ENCODE measurements at places on chromosomes 12 and 14.

- no peak for DNase-seq
Observed at GRCh38 chr12:42140901-42141300, 3.8 kb downstream of the GXYLT1 start.

- DNase-seq: no peak
Observed at GRCh38 chr12:117489671-117490070, 128.2 kb upstream of the NOS1 start.

DNA sequence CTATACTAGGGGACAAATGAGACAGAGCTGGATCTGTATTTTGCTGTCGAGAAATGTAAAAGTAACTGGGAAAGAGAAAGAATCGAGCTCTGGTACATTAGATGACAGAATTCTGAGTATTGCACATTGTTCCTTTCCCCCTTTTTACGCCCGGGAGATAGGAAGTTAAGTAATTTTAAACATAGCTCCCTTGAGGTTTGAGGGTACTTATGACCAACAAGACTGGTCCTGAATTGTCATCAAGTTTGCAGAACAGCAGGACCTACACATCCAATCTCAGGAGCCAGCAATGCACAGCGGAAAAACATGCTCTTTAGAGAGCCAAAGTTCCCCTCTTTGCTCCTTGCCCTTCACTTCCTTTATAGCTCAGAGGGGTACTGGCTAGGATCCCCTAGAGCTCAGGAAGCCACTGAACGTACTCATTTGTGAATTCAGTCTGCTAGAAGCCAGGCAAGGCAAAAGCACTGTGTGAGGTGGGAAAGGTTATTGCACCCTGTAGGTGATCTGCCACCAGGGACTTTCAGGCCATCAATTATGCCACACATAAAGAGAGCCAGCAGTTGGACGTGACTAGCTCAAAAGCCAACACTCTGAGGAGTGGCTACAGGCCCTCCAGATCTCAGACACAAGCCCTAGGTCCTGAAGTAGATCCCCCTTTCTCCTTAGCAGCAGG, 333.8 kb downstream of the KCNH5 start:
- DNase-seq: no peak

DNA sequence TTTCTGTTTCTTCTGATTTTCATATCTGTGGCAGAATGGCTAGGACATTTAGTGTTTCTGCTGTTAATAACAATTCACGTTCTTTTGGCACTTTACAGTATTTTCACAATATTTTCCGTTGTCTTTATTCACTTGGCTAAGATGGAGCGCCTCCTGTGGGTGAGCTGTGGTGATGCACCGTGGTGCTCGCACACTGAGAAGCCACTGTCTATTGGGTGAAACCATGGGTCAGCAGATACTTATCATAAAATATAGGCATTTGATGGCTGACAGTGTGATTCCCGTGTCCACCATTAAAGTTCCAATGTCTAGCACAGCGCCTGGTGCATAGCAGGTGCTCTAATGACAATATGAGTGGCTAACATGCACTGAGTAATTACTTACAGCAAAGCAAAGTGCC, 141.8 kb downstream of the VRK1 start:
- no peak for DNase-seq

- no peak for DNase-seq
Observed at GRCh38 chr14:68147303-68147702, 327.7 kb downstream of the RAD51B start.

- no peak for DNase-seq
Observed at GRCh38 chr12:116444590-116444943, 114.6 kb upstream of the MAP1LC3B2 start.

DNA sequence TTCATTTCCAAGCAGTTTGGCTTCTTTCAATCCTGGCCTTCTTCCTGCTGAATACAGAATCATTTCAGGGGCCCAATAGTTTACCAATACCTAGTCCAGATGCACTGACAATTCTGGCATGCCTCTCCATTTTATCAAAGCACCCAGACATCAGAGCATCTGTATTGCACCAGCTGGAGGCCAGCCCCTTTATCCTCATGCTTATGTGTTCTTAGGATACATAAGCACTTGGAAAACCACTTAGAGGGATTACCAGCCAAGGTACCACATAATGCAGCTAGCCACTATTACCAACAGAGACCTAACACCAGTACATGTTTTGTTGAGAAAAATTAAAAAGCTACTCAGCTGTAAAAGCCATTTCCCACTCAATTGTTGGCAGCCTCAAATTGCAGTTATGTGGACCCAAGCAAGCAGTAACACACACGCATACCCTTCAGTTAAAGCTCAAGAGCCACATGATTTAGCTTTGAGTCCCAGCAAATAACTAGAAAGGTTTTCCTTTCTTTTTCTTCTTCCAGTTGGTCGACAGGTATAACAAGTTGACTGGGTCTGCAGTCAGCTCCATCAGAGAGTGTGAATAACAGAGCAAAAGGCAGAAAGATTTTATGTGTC, 263.8 kb downstream of the DIO2 start:
- no peak for DNase-seq

GRCh38 chr12:41762691-41763090, 382.0 kb downstream of the GXYLT1 start:
- no peak for DNase-seq

DNA sequence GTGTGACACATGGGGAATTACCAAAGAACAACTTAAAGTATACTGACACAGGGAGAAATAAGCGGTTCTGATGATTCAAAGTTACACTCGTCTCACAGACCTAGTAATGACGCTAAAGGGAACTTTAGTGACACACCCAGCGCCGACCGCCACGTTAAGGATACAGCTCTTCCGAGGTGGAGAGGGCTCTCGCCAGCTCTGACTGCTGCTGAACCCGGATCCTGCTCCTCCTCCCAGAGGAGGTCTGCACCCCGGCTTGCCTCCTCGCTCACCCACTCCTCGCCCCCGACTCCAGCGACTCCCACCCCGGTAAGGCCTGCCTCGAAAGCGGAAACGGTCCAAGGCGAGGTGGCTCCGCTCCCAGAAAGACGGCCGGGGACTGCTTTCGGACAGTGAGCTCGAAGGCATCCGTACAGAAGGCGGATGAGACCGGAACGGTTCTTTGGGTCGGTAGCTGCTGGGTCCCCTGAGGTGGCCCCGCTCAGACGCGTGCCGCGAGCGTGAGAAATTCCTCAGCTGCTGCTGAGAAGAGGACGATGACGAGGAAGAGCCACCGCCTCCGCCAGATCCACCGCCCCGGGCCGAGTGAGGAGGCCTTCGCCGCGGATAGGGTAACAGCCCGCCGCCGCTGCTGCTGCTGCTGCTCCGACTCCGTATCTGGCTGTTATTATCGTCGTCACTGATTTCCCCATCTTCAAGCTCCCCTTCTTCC, 643 bp downstream of the ZFC3H1 start:
- DNase-seq: peak; percentile 58

DNA sequence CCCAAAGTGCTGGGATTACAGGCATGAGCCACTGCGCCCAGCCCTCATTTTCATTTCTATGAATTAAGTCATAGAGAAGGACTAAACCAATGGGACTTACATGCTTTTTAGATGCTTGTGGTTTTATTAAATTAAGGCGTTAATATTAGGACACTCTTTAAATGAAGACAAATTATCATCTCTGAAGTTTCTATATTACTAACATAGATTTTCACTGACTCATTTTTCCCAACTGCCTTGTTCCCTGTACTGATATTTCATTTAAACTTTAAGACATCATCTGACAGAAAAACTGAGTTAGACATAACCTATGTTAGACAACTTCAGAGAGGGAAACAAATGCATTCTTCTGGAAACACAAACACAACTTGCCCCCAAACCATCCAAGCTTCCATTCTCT, 99.8 kb downstream of the BTG1 start:
- no peak for DNase-seq

DNA sequence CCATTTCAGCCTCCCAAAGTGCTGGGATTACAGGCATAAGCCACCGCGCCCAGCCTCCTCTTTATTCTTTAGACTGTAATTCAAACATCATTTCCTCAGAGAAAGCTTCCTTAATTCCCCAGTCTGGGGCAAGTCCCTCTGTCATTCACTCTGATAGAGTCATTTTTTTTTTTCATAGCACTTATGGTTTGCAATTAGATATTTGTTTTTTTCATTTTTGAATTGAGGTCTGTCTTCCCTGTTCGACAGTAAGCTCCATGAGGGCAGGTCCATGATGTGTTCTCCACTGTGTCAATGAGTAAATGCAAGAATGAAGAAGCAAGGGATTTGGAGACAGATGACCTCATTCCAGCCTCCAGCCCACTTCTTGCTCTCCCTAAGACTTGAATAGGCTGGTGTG, 12.1 kb downstream of the ASIC1 start:
- no peak for DNase-seq

- DNase-seq: no peak
Observed at GRCh38 chr12:119804011-119804641, 73.0 kb downstream of the CIT start.

DNA sequence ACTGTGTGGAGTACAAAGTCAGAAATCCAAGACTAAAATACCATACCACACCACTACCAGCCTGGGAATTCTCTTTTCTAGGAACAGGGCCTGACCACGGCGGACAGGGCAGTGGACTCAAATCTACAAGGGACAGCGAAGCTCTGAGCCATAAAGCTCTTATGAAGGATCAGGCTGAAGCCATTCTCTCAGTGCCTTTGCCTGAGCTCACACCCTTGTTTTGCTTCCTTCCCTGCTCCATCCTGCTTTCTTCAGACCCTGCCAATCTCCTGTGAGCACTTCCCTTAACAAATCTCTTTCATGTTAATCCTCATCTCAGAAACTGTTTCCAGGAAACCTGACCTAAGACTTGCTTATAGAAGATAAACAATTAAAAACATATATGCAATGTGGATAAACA, 398.5 kb downstream of the MDGA2 start:
- DNase-seq: no peak

DNA sequence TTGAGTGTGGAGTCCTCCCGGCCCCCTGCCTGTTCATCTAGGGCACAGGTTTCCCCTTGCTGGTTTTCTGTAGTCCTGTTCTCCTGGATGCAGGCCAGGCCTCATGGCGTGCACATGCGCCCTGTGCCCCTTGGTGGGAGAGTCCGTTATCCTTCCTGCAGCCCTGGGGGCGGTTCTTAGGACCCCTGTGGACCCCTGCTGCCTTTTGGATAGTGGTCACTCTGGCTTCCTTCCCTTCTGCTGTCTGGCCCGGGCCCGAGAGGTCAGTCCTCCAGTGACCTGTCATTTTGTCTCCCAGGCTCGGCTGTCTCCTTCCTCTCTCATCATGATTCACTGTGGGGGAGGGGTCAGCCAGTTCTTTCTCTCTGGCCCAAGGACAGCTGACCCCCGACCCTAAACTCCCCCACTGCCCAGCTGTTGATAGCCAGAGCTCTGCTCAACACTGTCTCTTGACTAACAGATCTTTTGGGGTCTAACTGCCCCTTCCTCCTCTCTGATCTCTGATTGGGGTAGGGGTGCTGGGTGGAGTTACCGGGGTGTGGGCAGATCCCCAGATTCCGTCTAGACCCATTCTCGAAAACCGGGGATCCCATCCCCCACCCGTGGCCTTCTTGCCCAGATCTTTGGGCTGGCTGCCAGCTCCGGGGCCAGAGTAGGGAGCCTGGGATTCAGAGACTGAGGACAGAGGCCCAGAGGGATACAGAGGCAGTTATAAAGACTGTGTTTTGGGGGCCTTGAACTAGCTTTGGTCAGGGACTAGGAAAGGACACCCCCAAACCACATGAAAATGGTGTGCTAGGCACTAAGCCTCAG, 7.0 kb downstream of the CCND2 start:
- no peak for DNase-seq

GRCh38 chr14:71212093-71212492, 304.8 kb downstream of the PCNX1 start:
- DNase-seq: no peak

GRCh38 chr14:102775855-102776760, 1.1 kb upstream of the TRAF3 start:
- DNase-seq: no peak

GRCh38 chr14:35223927-35224326, 68.3 kb upstream of the PSMA6 start:
- no peak for DNase-seq

DNA sequence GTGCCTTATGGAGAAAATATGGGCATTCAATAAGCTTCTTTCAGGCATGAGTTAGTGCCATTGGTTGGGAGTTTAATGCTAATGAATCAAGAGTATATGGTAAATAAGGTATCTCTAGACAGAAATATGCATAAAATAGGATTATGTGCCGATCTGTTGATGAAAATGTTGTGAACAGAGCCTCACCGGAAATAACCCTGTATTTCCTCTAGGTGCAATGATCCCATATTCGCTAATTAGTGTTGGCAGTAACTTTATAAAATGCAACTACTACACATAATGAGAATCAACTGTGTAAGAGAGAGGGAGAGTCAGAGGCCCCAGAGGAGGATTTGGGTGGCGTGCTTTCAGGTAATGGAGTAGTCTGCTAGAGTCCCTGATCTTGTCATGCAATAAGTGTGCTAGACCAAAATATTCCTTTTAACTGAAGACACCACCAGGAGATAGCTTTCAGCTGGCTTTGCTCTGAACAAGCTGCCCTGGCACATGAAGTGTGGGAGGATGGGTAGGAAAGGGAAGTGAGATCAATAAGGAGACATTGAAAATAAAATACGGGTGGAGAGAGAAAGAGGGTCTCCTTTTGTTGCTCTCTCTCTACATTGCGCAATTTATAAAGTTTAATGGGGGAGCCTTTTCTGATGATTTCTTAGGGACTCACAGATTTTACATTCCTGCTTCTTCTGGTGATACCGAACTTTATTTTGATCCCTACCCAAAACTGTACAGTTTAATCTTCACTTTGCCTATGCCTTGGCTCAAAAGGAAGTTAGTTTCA, 68.6 kb upstream of the PLXNC1 start:
- no peak for DNase-seq

DNA sequence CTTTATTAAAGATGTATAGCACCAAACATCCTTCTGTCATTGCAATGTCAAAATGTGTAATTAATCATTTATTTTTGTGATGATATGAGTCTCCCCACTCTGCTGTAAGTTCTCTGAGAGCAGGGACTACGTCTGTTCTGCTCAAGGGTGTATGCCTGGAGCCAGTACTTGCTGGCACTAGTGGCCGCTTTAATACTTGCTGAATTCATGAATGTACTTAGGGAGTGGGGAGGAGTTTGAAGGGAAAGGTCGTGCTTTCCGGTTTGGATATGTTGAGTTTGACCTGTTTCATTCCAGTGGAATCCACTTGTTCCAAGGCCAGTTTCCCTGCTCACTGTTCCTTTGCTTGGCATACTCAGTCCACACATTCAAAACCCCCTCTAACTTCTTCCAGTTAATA, 1.9 kb upstream of the DCAF5 start:
- no peak for DNase-seq

GRCh38 chr12:26987634-26988424, 26.4 kb downstream of the TM7SF3 start:
- DNase-seq: no peak
